Activated naive CD4-positive, alpha-beta T cell (primary cell): ENCODE measurements at places on chromosomes 3 and 15.

GRCh38 chr3:44999782-45000181 lies 23.7 kb downstream of the EXOSC7 start:
- DNase-seq = no peak

DNA sequence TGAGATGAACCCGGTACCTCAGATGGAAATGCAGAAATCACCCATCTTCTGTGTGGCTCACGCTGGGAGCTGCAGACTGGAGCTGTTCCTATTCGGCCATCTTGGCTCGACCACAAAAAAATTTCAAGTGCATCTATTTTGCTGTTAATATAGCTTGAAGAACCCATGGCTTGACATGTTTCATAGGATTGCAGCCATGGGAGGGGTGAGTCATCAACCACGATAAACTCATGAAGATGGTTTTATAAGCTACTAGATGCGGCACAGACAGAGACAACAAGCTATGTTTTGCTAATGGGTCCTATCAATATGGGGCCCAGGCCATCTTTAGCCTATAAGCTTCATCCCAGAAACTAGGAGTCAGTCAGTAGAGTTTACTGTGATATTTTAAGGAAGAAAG lies 100.4 kb upstream of the PHLDB2 start:
- no peak for DNase-seq

DNA sequence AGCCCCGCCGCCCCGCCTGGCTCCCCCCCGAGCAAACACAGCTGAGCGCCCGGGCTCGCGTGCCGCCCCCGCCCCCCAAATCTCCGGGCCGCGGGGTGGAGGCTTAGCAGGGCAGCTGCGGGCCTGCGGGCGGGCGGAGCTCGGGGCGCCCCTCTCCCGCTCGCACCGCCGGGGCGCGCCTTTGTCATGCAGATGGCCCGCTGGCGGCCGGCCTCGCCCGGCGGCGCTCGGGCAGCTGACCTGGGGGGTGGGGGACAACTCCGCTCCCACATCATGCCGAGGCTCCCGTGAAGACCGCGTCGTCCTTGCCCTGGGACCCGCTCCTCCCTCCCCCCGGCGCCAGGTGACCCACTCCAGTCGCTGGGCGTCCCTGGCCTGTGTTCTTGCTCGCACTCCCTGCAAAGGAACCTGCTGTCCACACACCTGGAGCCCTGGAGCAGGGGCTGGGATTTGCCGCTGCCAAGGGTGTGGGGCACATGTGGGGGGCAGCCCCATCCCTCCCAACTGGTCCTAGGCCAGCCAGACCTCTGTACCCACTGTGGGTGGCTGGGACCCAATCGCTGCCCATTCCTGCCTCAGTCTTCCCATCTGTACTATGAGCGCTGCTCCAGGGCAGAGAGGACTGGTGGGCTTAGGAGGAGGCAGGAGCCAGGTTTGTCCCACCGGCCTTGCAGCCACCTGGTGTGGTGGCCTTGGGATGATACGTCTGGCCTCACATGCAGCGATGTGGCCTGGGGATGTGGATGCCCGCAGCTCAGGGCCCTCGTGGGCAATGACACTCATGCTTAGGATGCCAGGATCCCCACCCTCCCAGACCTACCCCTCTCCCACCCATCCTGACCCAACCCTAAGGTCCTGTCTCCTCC lies 33.5 kb downstream of the DNAJB8 start:
- no peak for DNase-seq

DNA sequence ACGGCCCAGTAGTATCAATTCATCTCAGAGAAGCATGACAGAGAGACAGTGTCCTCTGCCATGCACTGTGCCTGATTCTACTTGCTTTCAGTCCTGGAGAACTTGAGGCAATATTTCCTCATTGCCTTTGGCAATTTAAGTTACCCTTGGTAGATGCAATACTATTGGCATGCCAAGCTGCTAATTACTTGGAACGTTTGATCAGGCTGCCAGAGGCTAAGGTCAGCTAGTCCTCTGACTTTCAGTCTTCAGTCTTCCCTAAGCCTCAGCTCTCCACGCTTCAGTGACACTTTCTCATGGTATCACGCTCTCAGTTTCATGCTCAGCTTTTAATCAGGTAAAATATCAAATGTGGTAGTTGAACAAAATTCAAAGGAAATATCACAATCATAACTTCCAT lies 13.1 kb upstream of the OSBPL11 start:
- DNase-seq = no peak

DNA sequence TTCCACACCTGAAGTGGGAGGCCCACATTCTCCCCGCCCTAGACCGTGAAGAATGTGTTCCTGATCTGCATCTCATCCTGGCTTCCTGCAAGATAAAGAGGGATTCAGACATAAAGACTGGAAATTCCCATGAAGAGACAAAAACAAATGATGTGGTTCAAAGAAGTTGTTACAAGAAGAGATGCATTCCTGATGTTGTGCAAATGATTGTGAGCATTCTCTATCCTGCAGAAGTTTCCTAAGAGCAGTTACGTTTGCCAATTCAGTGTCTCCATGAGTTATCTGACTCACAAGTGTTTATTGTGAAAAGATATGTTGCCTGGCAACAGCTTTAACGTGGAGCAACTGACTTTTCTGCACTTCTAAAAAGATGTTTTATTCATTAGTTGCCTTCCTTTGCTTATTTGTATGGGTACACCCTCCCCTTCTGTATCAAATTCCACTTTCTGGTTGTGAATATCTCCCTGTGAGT lies 107.8 kb downstream of the ZIC4 start:
- no peak for DNase-seq

DNA sequence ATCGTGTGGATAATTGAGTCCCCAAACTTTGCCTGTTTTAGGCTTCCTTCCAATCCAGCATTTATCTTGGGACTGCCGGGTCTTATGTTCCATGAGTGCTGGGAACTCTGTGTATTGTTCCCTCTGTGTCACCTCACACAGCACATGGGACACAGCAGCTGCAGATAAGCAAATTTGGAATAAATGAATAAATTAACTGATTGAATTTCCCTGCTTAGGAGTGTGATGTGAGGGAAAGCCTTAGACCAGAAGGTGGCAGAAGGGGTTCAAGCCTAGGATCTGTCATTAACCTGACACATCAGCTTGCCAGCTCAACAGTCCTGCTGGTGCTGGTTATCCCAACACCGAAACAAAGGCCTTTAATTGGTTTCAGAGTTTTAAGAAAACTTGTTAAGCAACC lies 114.3 kb downstream of the OXSM start:
- DNase-seq = no peak

DNA sequence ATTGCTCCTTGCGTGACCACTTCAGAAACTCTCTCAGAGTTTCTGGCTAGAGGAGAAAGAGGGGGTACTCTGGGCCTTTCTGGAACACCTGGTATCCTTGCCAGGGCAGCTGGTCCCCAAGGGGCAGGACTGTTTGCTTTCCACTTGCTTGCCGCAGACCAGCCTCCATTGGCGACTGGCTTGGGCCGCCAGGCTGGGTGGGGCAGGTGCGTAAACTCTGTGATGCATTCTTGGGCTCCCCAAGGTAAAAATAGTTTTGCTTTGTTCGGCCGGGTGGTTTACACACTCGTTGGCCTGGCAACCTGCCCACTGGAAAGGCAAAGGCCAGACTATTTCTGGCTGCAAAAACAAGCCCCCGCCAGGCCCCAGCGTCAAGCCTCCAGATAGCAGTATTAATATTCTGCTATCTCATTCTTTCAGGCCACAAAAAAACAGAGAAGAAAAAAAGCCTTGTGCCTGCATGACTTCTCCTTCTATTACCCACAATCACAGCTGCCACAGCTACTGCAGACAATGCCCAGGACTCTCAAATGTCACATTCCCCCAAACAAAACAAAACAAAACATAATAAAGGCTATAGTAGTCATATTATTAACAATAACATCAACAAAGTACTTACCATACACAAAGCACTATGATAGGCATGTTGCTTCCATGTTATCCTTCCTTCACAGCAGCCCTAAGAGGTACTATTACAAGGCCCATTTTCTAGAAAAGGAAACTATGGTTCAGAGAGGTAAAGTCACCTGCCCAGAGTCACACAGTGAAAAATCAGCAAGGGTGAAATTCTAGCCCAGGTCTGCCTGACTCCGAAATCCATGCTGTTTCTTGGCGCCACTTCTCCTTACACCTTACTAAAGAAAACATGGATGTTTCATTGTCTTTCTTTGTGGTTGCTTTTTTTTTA lies 14.0 kb upstream of the SSUH2 start:
- no peak for DNase-seq

- no peak for DNase-seq
Measured at GRCh38 chr3:184129012-184129411, 6.1 kb upstream of the EIF2B5 start.

DNA sequence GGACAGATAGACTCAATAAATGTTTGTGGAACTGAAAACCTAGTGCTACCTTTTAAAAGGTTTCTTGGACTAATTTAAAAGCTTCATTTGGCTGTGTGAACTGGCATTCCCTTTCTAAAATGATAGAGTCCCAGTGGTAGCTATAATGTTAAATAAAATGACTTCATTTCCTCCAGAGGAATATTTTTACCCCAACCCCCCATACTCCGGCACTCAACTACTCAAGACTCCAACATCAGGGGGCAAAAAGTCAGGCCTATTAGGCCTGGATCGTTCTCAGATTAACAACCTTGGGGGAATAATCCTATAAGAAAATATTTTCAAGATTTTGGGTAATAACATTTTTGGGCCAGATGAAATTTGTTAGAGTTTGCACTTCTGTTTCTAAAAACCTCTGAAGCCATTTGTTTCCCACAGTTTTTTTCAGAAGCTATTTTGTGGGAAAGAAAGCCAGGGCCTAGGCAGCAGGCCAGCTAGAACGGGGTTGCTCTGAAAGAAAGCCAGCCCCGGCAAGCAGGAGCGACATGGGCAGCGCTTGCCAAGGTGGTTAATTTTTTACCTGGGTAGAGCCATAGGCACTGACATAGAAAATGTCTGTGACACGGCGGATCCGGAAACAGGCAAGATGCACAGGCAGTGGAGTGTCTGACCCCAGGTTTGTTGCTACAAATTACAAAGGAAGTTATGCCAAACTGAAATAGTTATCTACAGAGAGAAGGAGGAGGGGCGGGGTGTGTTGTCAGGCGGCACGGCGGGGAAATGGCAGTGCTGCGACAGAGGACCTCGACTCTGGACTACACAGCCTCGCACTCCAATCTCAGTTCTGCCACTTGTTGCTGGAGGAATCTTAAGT lies 84.6 kb downstream of the MAGI1 start:
- DNase-seq = no peak

DNA sequence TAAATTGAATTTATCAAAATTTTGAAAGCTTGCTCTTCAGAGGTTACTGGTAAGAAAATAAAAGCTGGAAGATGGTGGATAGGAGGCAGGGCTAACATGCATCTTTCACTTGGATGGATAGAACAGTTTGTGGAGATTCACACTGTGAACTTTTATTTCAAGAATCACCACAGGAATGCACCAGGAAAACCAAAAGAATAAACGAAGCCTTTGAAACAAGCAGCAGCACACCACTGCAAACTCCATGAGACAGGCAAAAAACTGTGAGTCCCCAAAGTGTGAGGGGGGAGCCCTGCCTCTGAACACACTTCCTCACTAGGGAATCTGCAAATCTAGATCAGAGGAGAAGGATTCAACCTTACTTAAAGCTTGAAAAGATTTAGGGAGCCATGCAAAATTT lies 122.2 kb downstream of the RTP4 start:
- DNase-seq = no peak

- DNase-seq = no peak
Measured at GRCh38 chr3:100880072-100880471, 113.1 kb downstream of the ABI3BP start.

- DNase-seq = no peak
Measured at GRCh38 chr3:61932499-61932898, 371.1 kb downstream of the PTPRG start.

- DNase-seq = no peak
Measured at GRCh38 chr3:52649461-52650210, 36.1 kb downstream of the PBRM1 start.

DNA sequence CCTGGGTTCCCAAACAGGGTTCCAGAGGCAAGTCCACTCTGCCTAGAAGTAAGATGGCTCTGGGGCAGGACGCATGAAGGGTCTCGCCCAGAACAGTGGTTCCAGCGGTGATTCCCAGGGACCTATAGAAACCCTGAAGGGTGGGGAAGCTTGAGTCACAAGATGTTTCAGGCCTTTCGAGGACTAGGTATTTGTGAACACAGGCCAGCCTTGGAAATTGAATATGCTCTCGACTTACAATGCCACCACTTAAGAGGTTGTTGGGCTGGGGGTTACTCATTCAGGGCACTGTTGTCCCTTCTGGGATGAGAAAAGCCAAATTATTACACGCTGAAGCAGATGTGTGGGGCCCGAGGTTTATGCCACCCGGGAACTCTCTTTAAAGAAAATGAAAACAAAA lies 152.0 kb downstream of the TJP1 start:
- DNase-seq = no peak
